GM04503 (cell line): ENCODE measurements at places on chromosomes 4 and X.

DNA sequence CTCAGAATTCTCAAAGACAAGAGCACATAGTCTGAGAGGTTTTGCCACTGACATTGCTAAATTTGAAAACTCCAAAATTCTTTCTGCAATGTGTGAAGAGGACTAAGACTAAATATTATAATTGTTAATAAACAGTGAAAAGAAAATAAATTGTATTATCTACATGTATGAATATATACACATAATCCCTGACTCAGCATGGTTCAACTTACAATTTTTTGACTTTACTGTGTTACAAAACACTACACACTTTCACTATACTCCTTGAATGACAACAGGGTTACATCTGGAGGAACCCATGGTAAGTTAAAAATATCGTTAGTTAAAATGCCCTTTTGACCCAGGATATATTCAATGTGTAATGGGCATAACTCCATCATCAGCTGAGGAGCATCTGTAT is 2017.2 kb upstream of the TENM3 start:
- no peak for DNase-seq

- DNase-seq = no peak
These were observed 921.9 kb upstream of the DIAPH2 start for GRCh38 chrX:95762716-95763115.

- no peak for DNase-seq
These were observed 25.6 kb upstream of the SPP1 start for GRCh38 chr4:87949961-87950360.

DNA sequence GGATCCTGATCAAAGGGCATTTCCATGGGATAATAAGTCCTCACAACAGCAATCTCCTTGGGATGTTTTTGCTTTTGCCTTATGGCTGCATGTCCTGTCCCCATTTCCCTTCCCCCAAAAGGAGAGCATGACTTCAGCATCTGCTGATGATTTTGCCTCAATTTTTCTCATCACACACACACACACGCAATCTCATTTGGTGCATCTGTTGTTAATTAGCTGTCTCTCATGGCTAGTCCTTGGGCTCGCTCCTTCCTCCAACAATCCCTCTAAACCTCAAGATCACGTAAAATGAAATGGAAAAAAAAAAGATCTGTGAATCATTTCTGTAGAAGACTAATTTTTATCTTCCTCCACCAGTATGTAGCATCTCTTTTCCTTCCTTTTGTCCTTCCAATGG is 153.6 kb downstream of the RBMX2 start:
- peak; percentile 53 for DNase-seq

DNA sequence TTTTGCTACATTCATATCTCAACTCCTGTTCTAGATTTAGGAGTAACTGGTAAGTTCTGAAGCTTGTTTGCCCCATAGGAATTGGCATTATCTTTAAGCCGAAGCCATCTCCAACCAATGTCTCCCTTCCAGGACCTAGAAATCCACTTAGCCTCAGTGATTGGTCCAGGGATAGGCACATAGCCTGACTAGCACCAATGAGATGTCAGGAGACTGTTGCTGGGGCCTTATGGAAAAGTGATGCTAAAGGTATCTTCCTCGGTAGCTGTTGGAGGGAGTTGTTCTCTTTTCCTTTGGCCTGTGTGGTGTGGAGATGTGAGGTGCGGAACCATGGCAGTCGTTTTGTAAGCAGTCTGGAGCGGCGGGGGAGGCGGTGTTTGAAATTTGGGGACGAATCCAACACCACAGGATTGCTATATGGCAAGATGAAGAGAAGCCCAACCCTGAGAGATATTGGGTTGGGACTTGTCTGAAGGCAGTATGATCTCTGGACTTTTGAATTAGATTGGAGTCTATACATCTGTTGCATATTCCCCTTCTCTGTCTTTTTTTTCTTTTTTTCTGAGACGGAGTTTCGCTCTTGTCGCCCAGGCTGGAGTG is 109.8 kb upstream of the ATP6AP2 start:
- DNase-seq = no peak

DNA sequence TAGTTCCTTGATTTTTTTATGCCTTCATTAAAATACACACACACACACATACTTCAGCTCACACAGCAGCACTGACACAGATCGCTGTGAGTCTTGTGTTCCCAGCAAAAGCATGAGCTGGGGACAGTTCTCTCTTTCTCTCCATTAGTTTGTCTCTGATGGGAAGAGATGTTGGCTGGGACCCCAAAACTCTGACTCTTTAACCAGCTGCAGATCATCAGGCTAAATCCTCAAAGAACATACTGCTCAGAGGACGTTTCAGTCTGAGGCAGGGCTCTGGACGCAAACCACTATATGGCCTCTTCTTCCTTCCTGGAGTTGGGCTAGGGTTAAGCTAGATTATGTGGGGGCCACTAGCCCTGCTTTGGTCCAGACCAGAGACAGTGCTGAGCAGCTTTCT is 109.6 kb downstream of the NHSL2 start:
- no peak for DNase-seq

- DNase-seq = no peak
These were observed 165.3 kb upstream of the FTHL17 start for GRCh38 chrX:31237189-31237588.

DNA sequence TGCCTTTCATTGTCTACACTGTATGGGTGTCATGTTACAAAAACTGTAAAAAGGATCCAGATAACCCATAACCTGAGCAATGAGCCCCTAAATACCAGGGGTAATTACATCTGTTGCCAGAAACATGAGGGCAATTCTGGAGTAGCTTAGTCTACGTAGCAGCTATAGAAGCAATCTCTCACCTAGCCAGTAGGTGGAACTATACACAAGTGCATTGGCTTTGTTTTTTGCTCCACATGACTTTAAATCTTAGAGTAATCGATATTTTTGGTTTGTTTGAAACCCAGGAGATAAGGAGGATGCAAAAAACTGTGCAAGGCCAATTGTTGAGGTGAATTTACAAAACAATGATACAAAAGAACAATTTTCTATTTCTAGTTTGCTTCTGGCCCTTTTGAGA is 57.5 kb downstream of the GPR82 start:
- DNase-seq = no peak

DNA sequence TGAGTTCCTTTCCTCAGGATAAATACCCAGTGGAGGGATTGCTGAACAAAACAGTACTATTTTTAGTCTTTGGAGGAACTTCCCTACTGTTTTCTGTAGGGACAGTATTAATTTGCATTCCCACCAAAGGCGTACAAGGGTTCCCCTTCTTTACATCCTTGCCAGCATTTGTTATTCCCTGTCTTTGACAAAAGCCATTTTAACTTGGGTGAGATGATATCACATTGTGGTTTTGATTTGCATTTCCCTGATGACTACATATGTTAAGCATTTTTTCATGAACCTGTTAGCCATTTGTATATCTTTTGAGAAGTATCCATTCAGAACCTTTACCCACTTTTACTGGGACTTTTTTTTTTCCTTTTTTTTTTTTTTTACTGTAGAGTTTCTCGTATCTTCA is 126.2 kb upstream of the ANXA10 start:
- no peak for DNase-seq

- no peak for DNase-seq
These were observed 12.8 kb upstream of the NAT8L start for GRCh38 chr4:2046031-2046961.

- DNase-seq = no peak
These were observed 190.3 kb upstream of the NR3C2 start for GRCh38 chr4:148632476-148632875.

GRCh38 chr4:102525097-102525496 is 23.9 kb downstream of the NFKB1 start:
- DNase-seq = no peak

DNA sequence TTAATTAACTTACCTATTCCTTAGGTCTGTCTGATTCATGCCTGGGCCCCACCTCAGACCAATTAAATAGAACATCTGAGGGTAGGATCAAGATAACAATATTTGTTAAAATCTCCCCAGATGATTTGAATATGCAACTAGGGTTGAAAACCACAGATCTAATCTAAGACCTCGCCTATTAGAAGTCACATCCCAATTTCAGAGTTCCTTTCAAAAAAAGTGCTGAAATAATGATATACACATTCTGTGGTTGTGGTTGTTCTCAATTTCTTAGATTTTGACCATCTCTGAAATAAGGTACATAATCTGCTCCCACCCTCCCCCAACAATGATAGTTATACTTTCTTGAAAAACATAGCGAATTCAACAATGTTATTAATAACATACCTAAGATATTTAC is 27.7 kb downstream of the NIPAL1 start:
- no peak for DNase-seq

GRCh38 chr4:188661502-188661901 is 522.3 kb downstream of the TRIML1 start:
- no peak for DNase-seq

DNA sequence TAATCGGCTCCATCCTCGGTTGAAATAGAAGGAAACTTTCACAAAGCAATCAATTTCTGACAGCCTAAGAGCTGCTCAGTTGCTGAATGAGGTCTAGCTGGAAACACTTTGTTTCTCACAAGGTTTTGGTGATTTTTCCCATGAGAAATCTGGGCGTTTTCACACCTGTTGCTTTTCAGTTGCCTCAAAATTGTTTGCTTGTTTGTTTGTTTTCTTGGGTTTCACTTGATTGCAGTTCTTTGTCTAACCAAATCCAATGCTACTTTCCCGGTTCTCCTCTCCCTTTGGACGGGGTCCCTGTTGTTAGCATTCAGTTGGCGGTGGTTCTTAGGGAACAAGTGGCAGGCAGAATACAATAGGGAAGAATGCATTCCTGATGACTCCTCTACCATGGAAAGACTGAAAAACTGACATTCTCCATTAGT is 135.5 kb downstream of the PALLD start:
- DNase-seq = no peak

- DNase-seq = no peak
These were observed 209.5 kb upstream of the PPP3CA start for GRCh38 chr4:101556842-101557241.

GRCh38 chr4:89537281-89537680 is 229.7 kb upstream of the GPRIN3 start:
- DNase-seq = no peak

- no peak for DNase-seq
These were observed 92.3 kb upstream of the QRFPR start for GRCh38 chr4:121472937-121473721.

DNA sequence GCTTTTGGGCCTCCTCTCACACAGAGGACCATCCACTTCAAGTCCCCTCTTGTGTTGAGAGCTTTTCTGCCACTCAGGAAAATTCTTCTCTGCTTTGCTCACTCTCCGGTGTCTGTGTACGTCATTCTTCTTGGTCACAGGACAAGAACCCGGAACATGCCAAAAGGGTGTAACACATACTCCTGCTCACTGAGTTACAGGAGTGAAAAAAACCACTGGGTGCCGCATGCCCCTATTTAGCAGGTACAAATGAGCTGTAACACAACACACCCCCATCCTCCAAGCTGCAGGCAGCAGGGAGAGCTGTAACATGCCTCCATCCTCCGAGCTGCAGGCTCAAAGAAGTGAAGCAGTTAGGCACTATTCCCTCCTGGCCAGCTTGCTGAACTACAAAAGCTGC is 13.0 kb upstream of the CXCL2 start:
- no peak for DNase-seq

DNA sequence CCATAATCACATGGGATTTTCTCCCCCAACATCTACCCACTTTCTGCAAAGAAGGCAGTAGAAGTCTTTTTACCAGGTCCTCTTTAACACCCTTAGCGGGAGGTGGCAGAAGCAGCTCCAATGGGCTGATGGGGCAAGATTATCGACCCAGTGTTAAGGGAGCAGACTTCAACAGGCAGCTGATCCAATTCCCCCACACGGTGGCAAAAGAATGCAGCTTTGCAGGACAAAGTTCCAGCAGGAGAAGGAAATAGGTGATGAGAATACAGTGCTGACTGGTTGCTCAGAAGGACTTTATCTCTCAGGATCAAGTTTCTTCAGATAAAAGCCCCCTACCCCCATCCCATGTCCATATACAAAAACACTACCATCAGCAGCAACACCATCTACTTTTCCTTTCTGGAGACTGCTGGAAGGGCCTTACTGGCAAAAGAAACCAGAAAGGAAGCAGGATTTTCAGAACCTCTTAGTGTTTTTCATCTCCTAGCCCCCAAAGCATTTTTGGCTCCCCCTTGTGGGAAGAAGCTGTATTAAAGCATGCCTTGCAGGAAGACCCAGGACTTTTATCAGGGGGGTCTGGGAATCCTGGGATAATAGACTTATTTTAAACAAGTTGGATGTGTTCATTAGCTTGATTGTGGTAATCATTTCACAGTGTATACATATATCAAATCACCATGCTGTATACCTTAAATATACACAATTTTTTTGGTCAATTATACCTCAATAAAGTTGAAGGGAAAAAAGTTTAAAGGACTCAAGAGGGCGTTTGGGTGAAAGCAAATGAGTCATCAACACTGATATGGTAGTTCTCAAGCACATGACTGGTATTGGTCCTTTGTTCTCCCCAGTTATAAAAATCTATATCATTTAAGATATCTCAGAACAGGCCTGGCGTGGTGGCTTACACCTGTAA is 146.4 kb downstream of the GPC3 start:
- DNase-seq = no peak

GRCh38 chr4:181528570-181529184 is 714.5 kb upstream of the TENM3 start:
- DNase-seq = no peak

- DNase-seq = no peak
These were observed 764.1 kb upstream of the TENM3 start for GRCh38 chr4:181479141-181479540.

GRCh38 chrX:63754136-63754859 is 30.7 kb downstream of the ARHGEF9 start:
- no peak for DNase-seq

DNA sequence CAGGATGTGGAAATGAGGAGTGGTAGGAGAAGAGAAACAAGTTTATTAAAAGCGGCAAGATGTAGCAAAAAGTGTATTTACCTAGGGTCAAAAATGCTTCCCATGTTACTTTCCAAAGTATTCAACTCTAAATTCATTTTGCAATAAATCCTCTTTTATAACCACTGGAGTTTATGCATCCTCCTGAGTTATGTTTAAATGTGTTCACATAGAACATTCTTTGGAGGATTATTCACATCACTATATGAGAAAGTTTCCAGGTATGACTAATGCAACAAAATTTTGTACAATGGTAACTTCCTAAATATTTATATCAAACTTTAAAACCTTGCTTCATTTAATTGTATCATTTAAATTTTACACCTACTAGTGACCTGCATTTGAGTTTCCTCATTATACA is 870.6 kb upstream of the SLIT2 start:
- peak; percentile 47 for DNase-seq

DNA sequence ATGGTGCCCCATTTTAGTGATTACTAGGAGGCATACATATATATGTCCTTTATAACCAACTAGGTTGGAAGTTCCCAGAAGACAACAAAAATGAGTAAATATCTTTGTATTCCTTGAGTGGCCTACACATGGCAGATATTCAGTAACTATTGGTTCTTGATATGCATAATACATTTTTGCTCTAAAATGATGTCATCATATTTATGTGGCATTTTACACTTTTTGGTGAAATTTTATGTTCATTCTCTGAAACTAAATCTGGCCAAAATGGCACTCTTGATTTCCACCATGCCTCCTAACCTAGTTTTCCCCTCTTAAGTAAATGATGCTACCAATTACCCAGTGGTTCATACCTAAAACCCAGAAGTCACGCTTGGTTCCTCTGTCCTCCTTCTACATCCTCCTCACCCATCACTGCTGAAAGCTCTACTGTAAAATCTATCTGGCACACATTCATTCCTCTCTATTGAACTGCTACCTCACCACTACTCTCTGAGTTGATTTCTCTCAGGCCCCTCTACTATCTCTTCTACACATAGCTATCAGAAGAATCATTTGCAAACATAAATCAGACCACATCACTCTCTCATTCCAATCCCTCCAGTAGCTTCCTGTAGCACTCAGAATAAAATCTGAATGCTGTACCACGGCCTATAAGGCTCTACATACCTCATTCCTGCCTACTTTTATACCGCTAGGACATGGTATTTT is 13.4 kb downstream of the SLC10A7 start:
- no peak for DNase-seq
